ENCODE measurements at places on chromosomes 1 and 21. TPM values are rescaled to one million over a fixed set of nuclear protein-coding genes. Genes with fewer than 3 reads are reported as not detected.

DNA sequence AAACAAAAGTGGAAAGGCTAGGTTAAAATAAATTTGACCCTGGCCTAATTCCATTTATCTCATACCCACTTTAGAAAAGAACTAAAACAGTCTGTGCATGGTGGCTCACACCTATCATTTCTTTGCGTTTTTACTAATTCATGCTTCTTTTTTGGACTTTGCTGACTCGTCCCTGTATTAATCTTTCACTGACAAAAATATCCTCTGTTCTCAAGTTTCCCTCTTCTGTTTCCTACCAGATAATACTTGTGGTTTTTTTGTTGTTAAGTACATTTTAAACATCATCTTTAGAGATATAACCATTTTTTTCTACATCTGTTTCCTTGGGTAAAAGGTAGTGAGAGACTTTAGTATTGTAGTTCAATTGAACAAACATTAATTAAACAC lies 11.5 kb downstream of the CNST start:
- no peak for DNase-seq

- no peak for DNase-seq
Observed at GRCh38 chr21:20949884-20950283, 48.3 kb upstream of the NCAM2 start.

DNA sequence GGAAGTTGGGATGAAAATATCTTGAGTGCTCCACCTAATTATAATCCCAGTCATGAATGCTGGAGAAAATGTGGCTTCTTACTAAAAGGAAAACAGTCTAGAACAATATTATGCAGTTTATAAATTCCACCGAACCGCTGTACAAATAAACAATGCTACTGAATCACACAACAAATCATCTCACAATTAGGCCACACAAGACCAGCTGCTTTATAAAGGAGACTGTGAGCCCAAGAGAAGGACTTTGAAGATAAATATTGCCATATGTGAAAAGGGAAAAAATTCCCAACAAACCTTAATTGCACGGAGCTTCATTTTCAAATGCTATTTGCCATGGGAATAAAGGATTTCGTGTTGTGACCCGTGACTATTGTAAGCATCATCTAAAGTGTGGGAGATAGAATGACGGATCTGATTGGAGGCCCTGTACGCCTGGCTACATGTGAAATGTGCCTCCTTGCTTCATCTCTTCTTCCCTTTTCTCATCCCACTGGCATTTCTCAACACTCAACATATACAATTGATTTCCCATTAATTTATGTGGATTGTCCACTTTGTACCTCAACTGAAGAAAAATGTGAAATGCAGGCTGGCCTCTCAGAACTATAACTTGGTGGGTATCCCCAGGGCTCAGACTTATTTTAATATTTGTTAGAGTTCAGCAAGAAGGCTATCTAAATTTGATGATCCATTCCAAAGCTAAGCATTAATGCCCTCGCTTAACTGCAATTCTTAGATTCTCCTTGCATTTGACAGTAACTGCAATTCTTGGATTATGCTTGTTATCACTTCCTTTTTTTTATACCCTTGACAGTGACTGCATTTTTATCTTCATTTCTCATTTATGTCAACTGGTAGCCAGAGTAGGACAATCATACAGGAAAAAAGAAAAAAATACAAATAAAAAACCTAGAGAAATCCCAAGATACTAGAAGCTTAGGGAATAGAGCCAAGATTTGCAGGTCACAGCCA lies 122.3 kb downstream of the TGFB2 start:
- no peak for DNase-seq

GRCh38 chr1:3042481-3042880 lies 21.2 kb downstream of the ACTRT2 start:
- no peak for DNase-seq

- no peak for DNase-seq
Observed at GRCh38 chr1:60173729-60174505, 100.3 kb upstream of the C1orf87 start.

Gene KRTAP19-1
- polyA plus RNA-seq = not detected

Gene ZNF593OS
- polyA plus RNA-seq = 2.3 TPM

Gene LHX4
- polyA plus RNA-seq = 1.6 TPM

Gene ANXA9
- polyA plus RNA-seq = 3.8 TPM

Gene CLEC20A
- not detected for polyA plus RNA-seq

All from hindlimb muscle (tissue), 1 donor.